Natural killer cell (primary cell): ENCODE measurements at places on chromosomes 1 and 21.

- no peak for DNase-seq
These were observed 83.1 kb upstream of the BARHL2 start for GRCh38 chr1:90800012-90800717.

- no peak for DNase-seq
These were observed 18.7 kb upstream of the CA6 start for GRCh38 chr1:8926707-8927694.

- DNase-seq = no peak
These were observed 403 bp upstream of the PSEN2 start for GRCh38 chr1:226870026-226870400.

DNA sequence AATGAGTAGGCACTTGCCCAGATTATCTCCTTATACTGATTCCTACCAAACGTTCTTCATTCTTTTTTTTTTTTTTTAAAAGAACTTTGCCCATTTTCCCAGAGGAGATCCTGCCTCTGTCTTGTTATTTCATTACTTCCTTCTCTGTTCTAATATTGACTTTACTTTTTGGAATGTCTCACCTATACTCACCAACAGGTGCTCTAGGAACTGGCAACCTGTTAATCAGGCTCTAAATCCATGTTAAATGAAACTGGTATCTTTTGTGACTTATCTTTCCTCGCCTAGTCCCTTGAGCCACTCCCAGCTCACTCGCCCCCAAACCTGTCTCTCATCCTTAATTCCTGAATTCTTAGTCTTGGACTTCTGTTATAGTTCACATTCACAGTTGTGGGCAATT is 1.2 kb upstream of the CRCT1 start:
- no peak for DNase-seq

DNA sequence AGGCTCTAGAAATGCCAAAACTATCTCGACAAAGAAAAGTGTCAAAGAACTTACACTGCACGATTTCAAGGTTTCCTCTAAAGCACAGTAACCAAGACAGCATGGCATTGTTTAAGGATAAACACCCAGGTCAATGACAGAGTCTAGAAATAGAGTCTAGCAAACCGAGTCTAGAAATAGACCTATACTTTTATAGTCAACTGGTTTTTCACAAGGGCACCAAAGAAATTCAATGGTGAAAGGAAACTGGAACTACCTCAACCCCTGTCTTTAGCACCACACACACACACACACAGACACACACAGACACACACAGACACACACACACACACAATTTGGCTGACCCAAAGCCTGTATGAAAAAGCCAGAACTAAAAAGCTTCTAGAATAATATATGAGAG is 67.1 kb upstream of the PGBD5 start:
- no peak for DNase-seq

- DNase-seq = peak; percentile 58
These were observed 93.9 kb upstream of the PPM1J start for GRCh38 chr1:112808861-112809684.

DNA sequence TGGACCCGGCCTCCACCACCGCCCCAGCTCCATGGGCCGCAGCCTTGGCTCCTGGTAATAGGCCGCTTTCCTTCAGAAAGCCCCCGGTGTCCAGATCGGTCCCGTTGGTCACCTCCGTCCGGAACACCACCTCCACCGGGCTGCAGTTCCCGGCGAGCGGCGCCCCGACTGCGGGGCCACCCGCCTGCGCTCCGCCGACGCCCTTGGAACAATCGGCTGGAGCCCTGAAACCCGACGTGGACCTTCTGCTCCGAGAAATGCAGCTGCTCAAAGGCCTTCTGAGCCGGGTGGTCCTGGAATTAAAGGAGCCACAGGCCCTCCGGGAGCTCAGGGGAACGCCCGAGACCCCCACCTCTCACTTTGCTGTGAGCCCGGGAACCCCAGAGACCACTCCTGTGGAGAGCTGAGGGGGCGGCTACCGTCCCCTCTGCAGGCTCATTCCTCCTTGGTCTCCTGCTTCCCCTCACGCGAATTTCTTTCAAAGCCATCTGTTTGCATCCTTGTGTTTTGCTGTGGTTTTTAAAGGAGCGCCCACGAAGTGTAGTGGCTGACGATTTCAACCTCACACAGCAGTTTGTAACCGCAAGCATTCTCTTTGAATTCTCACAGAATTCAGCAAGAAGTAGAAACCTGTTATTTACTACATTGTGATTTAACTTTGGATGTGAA is 6.0 kb downstream of the FCRLB start:
- peak; percentile 40 for DNase-seq

GRCh38 chr1:19009882-19010321 is 53.4 kb upstream of the IFFO2 start:
- DNase-seq = no peak

GRCh38 chr1:9009438-9010370 is 16.5 kb downstream of the SLC2A7 start:
- no peak for DNase-seq

DNA sequence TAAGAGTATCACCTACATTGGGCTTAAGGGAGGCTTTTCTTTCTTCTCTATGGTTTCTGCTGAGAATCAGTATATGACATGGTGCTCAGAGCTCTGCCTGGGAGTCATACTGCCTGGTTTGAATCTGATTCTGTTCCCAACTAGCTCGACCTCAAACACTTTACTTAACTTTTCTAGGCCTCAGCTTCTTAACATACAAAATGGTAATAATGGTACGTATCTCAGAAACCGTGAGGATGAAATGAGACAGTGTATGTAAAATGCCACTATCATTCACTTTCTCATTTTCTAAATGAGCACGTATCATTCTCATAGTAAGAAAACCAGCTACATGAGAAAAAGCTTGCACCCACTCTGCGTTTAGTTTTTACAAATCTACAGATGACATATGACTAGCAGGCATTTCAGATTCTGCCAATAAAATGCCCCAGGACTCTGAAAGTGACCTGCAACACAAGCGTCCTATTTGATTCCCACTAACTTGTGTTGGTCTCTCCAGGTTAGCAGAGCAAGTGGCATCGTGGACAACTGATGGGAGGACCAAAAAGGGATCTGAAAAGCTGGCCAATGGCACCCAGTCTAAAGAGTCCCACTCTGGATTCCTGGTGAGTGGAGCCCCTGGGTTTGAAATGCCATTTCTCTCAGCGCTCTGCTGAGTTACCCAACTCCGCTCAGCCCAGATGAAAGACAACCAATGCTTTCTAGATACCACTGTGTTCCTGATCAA is 6.1 kb downstream of the CTNNBIP1 start:
- DNase-seq = no peak

DNA sequence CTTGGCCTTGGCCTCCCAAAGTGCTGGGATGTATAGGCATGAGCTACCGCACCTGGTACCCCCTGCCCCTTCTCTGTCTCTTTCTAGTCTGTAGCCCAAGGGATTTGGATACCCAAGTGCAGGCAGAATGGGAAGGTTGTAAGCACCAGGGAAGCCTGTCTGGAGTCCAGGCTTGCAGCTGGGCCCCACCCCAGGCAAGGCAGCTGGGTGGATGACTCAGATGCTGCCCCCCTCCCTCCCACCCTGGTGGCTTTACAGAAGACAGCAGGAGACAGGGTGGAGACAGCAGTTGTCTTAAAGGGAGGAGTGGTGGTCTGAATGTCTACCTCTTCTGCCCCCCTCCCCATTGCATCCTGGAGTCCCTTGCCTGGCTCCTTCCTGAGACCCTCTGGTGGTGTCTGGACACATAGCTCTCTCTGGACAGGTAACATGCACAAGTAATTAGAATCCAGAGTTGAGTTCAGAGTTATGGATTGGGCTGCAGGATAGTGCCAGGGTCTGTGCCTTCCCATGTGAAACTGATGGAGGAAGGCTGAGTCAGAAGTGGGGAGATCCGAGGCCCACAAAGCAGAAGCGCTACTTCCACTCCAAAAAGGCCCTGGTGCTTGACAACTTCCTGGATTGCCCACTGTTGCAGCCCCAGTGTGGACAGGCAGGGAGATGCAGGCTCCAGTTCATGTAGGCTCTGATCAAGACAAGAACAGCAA is 5.1 kb downstream of the LMNA start:
- DNase-seq = peak; percentile 52

GRCh38 chr1:195748969-195749368 is 859.3 kb downstream of the KCNT2 start:
- no peak for DNase-seq

- DNase-seq = no peak
These were observed 324.8 kb downstream of the DISC1 start for GRCh38 chr1:231951374-231951773.

DNA sequence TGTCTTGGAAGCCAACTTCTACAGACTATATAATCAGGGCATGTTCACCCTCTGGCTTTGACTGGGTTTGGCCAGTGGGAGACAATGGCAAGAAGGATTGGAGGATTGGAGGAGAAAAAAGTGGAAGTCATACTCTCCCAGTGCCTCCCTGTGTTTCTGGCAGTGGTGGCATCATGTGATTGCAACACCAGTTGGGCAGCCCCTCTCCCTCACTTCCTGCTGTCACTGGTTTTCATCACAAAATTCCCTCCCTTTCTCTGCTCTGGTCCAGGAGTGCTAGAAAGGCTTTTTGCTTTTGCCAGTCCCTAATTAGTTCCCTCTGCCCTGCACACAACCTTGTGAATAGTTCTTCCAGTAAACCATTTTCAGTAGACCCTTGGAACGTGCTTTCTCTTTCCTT is 3.7 kb upstream of the QSOX1 start:
- DNase-seq = no peak

- DNase-seq = no peak
These were observed 30.6 kb upstream of the COL6A1 start for GRCh38 chr21:45950740-45951515.

DNA sequence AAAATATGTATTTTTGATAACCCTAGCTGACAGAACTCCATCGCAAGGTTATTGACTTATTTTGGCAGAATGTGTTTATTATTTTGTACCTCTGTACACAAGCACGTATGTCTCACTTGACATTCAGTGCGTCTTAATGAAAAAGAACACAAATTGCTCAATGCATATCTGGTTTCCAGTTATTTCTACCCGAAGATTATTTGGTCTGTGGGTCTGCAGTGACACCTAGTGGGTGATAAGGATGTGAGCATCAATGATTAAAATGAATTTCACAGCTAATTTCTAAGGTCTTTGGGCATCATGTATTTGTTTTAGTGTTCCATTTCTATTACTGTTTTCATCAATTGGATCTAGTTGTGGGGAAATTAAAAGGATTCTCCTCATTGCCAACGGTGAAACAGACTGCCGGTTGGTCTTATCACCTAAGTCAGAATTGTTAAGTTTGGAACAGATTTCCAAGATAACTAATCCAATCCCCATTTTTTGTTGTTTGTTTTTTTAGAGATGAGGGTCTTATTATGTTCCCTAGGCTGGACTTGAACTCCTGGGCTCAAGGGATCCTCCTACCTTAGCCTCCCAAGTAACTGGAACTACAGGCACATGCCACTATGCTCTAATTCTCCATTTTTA is 13.9 kb downstream of the DDX20 start:
- no peak for DNase-seq
